ENCODE measurements at places on chromosomes 4 and X.

DNA sequence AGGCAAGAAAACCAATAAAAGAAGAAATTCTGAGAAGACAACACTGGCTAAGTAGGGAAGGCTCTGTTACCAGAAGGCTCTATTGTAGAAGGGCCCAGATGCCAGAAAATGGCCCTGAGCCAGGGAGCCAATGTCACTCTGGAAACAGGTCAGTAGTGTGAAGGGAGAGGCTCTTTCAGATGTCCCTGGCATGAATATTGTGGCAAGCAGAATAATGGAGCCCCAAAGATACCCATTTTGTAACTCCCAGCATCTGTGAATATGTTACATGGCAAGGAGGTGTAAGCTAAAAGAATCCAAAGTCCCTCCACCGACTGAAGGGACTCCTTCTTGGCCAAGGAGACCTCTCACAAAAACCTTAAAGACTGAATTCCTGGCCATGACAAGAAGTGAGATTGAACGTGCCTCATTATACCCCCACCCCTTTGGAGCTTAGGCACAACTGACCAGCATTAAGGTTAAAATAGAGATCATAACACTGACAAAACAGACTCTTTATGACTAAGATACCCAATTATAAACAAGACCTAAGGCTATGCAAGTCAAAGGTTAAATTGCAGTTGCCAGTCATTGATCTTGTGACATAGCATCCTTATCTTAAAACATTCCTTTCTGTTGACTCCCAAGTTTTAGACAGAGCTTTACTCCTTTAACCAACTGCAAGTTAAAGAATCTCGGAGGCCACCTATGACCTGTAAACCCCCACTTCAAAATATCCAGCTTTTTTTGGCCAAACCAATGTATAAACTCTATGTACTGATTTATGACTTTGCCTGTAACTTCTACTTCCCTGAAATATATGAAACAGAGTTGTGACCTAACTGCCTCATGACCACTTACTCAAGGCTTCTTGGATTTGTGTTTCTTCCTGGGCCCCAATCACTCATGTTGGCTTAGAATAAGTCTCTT is 42.2 kb upstream of the SMIM10 start:
- no peak for DNase-seq

GRCh38 chr4:146255463-146255862 is 41.1 kb downstream of the REELD1 start:
- no peak for DNase-seq

- DNase-seq, result no peak
Measured at GRCh38 chrX:9980927-9981326, 13.8 kb downstream of the CLDN34 start.

GRCh38 chr4:101125045-101125942 is 222.0 kb downstream of the PPP3CA start:
- no peak for DNase-seq

GRCh38 chrX:47605024-47605423 is 14.6 kb downstream of the SYN1 start:
- no peak for DNase-seq

- DNase-seq, result peak; percentile 63
Measured at GRCh38 chrX:96372313-96373046, 312.2 kb upstream of the DIAPH2 start.

- no peak for DNase-seq
Measured at GRCh38 chr4:38857354-38858096, 908 bp upstream of the TLR6 start.

- no peak for DNase-seq
Measured at GRCh38 chr4:148986951-148987350, 544.7 kb upstream of the NR3C2 start.
